ENCODE measurements at places on chromosomes 5 and 9. TPM values are rescaled to one million over a fixed set of nuclear protein-coding genes. Genes with fewer than 3 reads are reported as not detected.

MRPL36 gene
- 59.7 TPM for total RNA-seq

GPR21 gene
- 0.87 TPM for total RNA-seq

GARIN3 gene
- total RNA-seq: not detected

HTR1A gene
- not detected for total RNA-seq

PLAC8L1 gene
- total RNA-seq: 0.40 TPM

NDOR1 gene
- total RNA-seq: 3.1 TPM

PFN3 gene
- not detected for total RNA-seq

HAVCR1 gene
- not detected for total RNA-seq

ANXA1 gene
- total RNA-seq: 1,496 TPM

CRAT gene
- 46.9 TPM for total RNA-seq

INSL4 gene
- total RNA-seq: under 0.01 TPM

CAMK2A gene
- under 0.01 TPM for total RNA-seq

RASEF gene
- 0.06 TPM for total RNA-seq

NDUFA8 gene
- total RNA-seq: 39.6 TPM

CD180 gene
- not detected for total RNA-seq

PCDHGC3 gene
- 83.4 TPM for total RNA-seq

CCL19 gene
- not detected for total RNA-seq

RPL12 gene
- 1,147 TPM for total RNA-seq

SPATA31D4 gene
- not detected for total RNA-seq

SPINK7 gene
- total RNA-seq: not detected

PCDHB15 gene
- 0.56 TPM for total RNA-seq

PCDHB2 gene
- 1.7 TPM for total RNA-seq

DCAF10 gene
- 21.7 TPM for total RNA-seq

SAXO1 gene
- under 0.01 TPM for total RNA-seq

PCDHB14 gene
- total RNA-seq: 1.1 TPM

SCGB3A2 gene
- total RNA-seq: not detected

PCDHGB5 gene
- total RNA-seq: 21.0 TPM

ZBTB6 gene
- 13.1 TPM for total RNA-seq

SHISAL2B gene
- not detected for total RNA-seq

ADGRV1 gene
- total RNA-seq: 0.19 TPM

MIER3 gene
- 12.9 TPM for total RNA-seq
